Karpas-422 (cell line): ENCODE measurements at places on chromosomes 7 and 10. TPM values are rescaled to one million over a fixed set of nuclear protein-coding genes. Genes with fewer than 3 reads are reported as not detected.

DNA sequence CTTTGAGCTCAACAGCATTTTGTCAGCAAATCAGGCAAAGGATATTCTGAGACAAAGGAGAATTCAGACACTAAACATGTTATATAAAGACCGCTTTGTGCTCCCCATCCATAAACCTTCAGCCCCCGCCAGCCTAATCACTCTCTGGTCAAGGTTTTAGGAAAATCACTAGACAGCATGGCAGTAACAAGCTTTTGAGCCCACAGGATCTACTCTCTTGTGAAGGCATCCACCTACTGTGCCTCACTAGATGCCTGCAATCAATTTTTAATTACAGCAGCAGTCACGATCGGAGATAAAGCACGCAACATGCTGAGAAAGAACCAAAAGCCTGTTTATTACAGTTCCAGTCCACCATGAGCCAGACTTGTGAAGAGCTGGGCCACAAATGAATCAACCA, 19.1 kb downstream of the PDE1C start:
- DNase-seq: no peak

DNA sequence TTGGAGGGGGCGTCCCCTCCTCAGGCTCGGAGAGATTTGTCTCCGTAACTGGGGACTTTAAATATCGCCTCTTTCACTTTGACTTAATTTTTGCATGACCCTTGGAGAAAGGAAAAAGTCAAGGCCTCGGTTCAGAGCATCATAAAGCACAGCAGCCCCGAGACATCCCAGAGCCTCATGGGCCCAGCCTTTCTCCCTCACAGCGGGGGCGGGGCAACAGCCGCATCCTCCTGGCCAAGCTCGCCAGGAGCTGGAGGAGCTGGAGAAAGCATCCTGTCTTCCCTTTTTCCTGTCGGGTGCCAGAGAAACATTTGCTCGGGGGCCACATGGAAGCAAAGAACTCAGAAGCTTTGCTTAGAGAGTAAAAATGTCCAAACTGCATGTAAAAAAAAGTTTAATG, 43.6 kb upstream of the DPYSL4 start:
- no peak for DNase-seq

- DNase-seq: peak; percentile 89
These were observed 1.6 kb downstream of the SFMBT2 start for GRCh38 chr10:7409045-7409731.

- no peak for DNase-seq
These were observed 1018.0 kb upstream of the CELF2 start for GRCh38 chr10:9999627-10000026.

- DNase-seq: no peak
These were observed 183.9 kb upstream of the FZD1 start for GRCh38 chr7:91080351-91080750.

DNA sequence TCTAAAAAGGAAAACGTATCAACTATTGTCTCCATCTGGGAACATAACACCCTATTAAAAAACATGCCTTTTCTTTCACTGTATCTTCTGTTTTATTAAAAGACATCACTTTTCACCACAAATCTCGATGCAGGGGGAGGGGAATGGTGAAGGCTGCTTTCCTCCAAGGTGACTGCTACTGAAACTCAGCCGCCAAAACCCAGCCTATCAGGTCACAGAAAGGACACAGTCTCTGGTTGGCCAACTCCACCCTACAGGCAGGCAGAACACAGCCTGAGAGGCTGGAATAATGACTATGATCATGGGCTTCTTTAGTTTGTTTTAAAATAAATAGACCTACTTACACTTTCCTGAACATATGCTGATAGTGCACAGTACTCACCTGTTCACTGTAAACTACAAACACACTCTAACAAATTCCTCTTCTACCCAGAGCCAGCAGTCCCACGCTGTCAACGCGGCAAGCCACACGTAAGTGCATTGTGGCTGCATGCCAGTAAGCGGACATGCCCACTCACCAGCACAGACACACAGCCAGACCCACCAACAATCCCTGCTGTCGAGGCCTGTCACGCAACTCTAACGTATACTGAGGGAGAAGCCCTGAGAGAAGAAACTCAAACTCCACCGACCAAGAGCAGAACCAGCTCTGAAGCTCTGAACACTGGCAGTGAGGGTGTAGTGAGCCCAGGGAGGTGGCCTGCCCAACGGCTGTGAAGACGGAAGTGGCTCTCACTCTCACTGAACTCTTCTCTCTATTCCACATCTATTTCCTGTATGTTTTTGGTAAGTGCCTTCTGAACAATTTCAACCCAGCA, 41.8 kb downstream of the NCAPG2 start:
- DNase-seq: no peak

DNA sequence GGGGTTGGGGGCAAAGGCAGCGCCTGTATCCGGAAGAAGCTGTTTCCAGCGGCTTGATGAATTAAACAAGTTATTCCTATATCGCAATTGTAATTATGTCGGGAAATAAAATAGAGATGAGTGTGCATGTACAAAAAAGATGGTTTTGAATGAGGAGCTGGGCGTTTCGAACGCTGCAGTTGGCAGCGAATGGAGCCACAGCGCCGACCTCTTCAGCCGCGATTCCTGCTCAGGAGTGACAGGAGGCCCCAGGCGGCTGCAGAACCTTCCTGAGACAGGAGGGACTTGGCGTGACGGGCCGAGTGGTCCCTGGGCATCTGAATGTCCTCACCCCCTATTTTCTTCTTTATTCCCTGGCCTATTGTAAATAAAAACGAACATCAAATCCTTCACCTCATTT, 184.9 kb downstream of the DNAJB6 start:
- no peak for DNase-seq

DNA sequence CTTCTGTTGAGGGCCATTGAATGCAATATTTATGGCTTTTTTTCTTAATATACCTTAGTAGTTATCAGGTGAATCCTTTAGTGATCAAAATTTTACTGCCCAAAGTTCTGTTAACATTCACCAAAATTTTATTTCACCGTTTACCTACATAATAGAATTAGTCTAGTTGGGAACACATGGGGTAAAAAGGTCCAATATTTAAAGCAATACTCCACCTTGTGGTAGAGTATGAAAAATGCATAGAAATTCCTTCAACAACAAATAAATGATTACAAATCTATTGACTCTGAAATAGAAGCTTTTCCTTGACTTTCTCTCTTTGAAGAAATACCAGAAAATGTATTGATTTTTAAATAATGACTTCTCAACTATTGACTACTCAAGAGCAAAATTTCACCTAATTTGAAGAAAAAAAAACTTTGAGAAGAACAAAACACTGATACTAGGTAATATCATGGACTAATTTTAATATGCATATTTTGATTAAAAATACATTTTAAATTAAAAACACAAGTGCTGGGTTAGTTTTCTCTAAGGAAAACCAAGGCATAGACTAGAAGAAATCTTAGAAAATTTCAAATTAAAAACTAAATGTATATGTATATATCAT, 43.3 kb downstream of the POLR1F start:
- DNase-seq: peak; percentile 68

DNA sequence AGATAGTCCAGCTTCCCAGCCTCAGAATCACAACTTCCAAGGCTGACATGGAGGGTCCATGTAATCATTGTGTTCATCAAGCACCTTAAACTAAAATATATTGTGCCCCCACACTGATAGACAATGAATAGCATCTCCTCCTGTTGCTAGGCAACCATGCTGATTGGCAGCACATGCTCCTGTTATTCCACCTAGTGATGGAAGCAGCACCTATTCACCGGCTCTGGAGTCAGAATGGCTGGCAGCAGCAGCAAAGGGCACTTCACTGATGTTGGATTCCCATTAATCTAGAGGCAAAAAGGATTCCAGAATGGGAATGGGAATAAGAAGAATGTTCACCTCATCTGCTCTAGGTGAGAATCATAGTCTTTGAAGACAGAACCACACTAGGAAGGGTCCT, 55.0 kb downstream of the RELN start:
- no peak for DNase-seq

DNA sequence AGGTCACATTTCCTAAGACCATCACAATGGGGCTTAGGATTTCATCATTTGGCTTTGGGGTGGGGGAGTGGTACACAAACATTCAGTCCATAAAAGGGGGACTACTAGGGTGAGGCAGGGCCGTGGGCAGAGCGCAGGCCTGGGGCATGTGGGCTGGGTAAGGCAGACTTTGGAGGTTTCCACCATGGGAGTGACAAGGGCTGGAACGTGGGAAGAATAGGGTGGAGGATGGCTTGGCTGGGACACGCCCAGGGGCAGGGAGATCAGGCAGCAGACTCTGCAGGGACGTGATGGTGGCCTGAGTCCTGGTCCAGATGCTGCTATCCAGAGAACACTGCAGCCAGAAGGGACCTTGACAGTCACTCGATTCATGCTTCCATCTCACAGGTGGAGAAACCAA, 24.7 kb upstream of the CRHR2 start:
- DNase-seq: no peak

DNA sequence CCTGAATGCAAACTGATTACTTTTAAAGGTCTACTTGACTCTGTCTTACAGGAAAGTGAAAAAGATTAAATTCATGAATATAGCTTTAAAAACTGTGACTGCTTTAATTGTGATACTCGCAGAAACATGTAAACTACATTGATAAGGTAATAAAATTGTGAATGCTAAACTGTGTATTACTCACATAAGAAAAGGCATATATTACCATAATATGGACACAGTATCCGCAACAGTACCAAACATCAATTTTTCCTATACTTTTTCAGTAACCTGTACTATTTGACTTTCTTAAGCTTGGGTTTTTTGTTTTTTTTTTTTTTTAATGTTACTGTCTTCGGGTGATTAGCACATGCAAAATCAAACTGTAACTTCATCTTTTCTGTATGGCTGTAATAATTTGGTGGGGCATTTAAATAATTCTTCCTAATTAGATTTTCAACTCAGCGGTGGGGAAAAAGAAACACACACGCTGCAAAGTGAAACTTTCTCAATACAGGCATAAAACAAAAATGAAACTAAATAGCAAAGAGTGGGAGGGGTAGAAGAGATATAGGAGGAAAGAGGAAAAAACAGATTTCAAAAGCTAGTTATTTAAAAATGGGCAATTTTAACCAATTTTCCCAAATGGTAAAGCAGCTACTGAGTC, 23.2 kb downstream of the NT5C3A start:
- peak; percentile 77 for DNase-seq

- DNase-seq: peak; percentile 92
These were observed 175.1 kb downstream of the SEPTIN7 start for GRCh38 chr7:35975851-35976454.

DNA sequence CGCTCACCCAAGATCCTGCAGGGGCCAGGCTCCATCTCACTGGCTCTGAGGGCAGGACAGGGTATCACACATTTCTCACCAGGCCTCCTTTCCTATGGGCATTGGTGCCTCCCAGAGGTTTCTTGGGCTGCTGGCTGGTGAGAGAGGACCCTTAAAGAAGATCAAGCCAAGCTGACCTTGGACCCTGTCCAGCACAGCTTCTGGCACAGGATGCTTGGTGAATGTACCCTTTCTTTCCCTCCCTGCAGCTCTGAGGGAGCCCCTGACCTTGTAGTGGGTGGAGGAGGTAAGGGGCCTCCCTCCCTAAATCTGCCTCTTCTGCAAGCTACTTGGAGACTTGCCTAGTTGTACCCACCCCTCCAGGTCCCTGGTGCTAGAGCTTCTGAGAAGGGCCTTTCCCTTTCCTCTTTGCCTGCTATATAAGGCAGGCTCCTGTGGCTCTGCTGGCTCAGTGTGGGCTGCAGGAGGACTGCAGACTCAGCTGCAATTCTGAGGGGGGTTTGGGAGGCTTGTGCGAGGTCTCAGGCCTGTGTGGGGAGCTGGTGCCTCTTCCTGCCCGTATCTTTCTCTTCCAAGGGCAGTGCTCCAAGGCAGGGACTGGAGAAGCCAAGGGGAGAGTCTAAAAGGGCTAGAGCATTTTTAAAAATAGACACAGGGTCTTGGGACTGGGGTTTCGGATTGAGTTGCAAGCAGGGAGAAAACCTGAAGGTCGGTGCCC, 11.7 kb upstream of the TRIM8 start:
- DNase-seq: no peak

GRCh38 chr7:2154121-2154520, 78.6 kb downstream of the MAD1L1 start:
- no peak for DNase-seq

- no peak for DNase-seq
These were observed 194.9 kb upstream of the PRSS58 start for GRCh38 chr7:142452791-142453190.

DNA sequence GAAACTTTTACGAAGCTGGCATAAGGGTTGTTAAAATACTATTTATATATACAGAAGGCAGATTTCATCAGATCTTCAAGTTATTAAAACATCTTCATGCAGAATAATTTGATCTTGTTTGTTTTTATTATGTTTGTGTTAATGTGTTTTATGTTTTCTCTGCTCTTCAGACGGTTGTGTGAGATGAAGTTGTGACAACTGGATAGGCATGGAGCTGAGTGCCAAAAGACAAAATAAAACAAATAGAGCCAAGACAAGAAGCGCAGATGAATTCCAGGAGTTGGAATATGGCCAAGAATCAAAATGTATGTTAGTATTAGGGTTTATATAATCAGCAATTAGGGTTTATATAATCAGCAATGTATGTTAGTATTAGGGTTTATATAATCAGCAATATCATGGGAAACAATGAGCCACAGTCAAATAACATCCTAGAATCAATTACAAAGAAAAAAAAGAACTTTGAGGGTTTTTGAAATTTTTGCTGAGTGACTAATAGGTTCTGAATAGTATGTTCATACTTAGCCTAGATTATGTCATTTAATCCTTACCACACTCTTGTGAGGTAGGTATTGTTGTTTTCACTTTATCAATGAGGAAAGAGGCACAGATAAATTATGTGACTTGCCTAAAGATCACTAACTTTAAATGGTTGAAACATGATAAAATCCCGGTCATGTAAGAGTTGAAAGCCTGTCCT, 488.0 kb upstream of the STEAP1 start:
- DNase-seq: no peak

- DNase-seq: no peak
These were observed 184.2 kb downstream of the PRPF18 start for GRCh38 chr10:13770760-13771493.

- no peak for DNase-seq
These were observed 295.6 kb downstream of the DPP6 start for GRCh38 chr7:154347700-154348266.

- DNase-seq: no peak
These were observed 805 bp downstream of the RASGEF1A start for GRCh38 chr10:43265799-43266721.

- no peak for DNase-seq
These were observed 45.4 kb upstream of the MACROH2A2 start for GRCh38 chr10:70007116-70007820.

DNA sequence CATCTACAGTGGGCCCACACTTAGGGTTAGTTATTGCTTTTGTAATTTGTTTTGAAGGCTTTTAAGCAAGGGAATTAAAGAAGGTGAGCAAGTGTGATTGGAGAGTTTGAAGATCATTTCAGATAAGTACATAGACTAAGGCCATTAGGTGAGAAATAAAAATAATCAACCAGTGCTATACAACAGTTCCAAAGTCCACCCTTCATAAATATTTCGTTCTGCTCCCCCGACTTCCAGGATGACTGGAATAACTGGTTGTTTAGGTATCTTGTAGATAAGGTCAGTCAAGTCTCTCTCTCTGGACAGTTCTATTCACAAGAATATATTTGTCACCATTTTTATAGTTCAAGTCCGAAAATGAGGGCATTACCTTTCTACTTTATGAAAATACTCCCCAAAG, 98.0 kb upstream of the MBL2 start:
- DNase-seq: no peak

The SVOPL gene
- not detected in 2 replicates for total RNA-seq

The HOXA3 gene
- total RNA-seq: 1.3 TPM in 2 replicates

The GNG11 gene
- not detected in 2 replicates for total RNA-seq

The ADRB1 gene
- total RNA-seq: not detected in 2 replicates

The C10orf105 gene
- total RNA-seq: not detected in 2 replicates

The SGMS1 gene
- total RNA-seq: 2.9 and 7.9 TPM in 2 replicates

The AGMO gene
- total RNA-seq: not detected in 2 replicates

The AGFG2 gene
- 5.7 and 6.7 TPM in 2 replicates for total RNA-seq

The CRHR2 gene
- not detected in 2 replicates for total RNA-seq

The PTPRN2 gene
- 0.87 and 1.7 TPM in 2 replicates for total RNA-seq

The ZNF783 gene
- total RNA-seq: 24.3 and 50.0 TPM in 2 replicates
